ENCODE measurements at places on chromosomes 4 and X.
A peak's percentile ranks its signal among the peaks of the same experiment; 100 is the strongest.

DNA sequence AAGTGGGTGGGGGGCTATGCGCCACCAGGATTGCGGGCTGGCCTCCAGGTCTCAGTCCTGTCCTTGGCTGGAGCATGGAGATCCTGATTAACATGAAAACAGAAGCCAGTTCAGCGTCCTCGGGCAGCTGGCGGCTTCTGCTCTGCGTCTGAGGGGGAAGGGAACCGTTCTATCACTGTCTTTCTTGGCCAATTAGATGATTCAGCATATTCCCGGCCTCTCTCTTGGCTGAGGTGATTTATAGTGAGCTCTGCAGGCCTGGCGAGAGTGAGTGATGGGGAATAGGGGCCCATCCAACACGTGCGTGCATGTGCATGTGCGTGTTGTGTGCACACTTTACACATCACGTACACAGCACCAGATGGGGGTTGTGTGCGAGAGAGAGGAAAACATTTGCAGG is 145.8 kb upstream of the ATP6AP2 start:
- no peak for DNase-seq

- no peak for DNase-seq
Measured at GRCh38 chr4:138111462-138112000, 130.6 kb downstream of the SLC7A11 start.

GRCh38 chr4:78247536-78248285 is 190.6 kb downstream of the FRAS1 start:
- DNase-seq: no peak

DNA sequence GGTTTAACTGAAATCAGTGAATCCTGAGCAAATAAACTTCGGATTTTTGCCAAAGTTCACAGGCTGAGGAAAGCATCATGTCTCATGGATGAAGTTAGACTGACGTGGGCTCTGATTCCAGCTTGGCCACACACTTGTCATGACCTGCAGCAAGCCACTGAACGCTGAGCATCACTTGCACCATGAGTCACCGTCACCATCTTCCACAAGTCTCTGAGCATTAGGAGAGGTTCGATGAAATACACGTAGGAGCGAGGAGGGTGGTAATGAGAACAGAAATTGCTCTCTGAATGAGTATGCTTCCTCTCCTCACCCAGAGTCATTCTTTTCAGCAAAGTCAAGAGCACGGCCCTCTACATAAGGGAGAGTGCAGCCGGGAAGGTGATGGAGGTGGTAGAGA is 3.8 kb upstream of the TRIML2 start:
- no peak for DNase-seq

DNA sequence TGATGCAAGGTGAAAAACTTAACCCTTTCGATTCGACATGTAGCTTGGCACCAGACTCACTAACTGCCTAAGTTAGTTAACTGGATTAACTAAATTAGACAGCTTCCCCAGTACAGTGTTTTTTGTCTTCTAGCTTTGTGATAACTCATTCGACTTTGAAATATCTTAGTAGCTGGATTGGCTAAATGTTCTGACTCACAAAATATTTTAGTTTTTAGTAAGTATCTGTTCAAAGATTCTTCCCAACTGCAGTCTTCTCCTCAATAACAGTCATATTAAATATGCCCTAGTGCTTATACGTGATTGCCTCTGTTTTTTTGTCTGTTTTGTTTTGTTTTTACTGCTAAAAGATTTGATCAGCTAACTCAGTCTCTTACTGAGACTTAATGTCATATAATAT is 102.9 kb downstream of the KCNIP4 start:
- DNase-seq: no peak

- DNase-seq: no peak
Measured at GRCh38 chr4:147547314-147548056, 66.6 kb downstream of the EDNRA start.

GRCh38 chr4:37612811-37613210 is 73.4 kb downstream of the RELL1 start:
- no peak for DNase-seq

DNA sequence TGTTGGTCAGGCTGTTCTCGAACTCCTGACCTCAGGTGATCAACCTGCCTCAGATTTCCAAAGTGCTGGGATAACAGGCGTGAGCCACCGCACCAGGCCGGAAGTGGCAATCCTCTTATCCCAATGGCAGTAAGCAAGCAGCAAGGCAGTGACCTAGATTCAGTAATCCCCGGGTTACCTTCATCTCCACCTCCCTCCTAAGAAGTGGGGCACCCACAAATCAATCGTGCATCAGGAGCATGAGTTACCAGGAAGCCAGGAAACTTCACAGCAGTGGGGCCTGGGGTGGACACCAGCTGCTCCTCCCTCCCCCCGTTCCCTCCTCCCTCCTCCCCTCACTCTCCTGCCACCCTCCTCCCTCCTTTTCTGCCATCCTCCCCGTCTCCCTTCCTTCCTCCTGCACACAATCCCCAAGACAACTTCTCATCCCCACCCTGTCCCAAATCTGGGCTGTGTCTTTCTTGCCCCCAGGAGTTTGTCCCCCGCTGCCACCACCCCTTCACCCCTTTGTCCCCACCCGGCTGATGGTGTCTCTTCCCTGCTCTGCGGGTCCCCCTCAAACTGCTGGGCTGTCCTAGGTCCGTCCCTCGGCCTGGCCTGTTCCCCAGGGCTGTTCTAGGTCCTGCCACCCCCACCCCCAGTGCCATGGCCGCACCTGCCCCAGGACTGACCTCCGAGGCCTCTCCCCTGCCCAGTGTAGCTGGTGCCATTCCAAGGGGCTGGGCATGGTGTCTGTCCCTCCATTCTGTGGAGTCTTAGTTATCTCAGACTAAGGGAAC is 2.2 kb downstream of the PDE6B start:
- no peak for DNase-seq

GRCh38 chrX:20452487-20452886 is 185.8 kb upstream of the RPS6KA3 start:
- DNase-seq: no peak

DNA sequence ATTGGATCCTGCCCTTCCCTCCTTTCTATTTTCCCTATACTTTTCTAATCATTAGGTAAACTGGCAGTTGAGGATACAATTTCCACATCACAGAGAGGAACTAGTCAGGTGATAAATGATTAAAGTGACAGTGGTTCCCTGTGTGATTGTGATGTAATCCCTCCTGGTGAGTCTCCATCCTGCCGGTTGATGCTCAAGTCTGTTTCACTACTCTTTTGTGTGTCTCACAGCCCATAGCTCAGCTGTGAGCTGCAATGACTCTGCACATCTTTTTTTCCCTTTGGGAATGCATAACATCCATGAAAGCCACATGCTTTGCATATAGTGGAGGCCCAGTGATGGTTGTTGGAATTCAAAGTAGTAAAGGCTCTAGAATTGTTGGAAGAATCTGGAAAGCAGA is 60.4 kb downstream of the CCNI start:
- DNase-seq: peak; percentile 58

GRCh38 chr4:498328-498904 is 540 bp downstream of the ZNF721 start:
- no peak for DNase-seq

GRCh38 chr4:153332936-153333335 is 11.6 kb upstream of the MND1 start:
- DNase-seq: no peak

DNA sequence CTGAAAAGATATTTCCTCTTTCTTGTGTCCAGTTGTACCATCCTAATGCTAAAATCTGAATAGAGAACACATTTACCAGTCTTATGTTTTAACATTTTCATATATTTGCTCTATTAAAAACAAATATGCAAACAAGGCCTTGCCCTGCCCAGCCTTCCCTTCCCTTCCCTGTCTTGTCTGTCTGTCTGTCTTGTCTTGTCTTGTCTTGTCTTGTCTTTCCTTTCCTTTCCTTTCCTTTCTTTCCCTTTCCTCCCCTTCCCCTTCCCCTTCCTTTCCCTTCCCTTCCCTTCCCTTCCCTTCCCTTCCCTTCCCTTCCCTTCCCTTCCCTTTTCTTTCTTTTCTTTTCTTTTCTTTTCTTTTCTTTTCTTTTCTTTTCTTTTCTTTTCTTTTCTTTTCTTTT is 1103.5 kb downstream of the STIM2 start:
- DNase-seq: no peak

GRCh38 chr4:123821861-123822260 is 425.3 kb downstream of the SPRY1 start:
- DNase-seq: no peak

GRCh38 chr4:6200922-6201362 is 593 bp upstream of the JAKMIP1 start:
- no peak for DNase-seq

- DNase-seq: no peak
Measured at GRCh38 chr4:2785613-2786012, 7.3 kb upstream of the SH3BP2 start.

Data from iPS DF 6.9 (cell line).